ENCODE measurements at places on chromosomes 3 and 15.

GRCh38 chr15:70172566-70173225 lies 75.0 kb upstream of the TLE3 start:
- DNase-seq: no peak

DNA sequence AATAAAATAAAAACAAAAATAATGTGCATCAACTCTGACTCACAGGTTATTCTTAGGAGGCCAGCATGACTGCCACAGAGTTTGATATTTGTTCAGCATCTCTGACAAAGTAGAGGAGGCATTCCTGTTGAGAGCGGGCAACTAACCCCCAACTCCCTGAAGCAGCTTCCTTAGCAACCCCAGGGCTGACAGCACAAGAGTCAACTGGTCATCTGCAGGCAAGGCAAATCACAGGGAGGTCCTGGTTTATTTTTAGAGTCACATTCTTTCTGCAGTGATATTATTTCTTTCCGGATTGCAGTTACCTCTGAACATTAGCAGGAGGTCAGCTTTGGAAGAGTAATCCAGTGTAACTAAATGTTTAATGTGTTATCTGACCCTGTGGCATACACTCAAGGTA lies 273.0 kb downstream of the PLCL2 start:
- no peak for DNase-seq

DNA sequence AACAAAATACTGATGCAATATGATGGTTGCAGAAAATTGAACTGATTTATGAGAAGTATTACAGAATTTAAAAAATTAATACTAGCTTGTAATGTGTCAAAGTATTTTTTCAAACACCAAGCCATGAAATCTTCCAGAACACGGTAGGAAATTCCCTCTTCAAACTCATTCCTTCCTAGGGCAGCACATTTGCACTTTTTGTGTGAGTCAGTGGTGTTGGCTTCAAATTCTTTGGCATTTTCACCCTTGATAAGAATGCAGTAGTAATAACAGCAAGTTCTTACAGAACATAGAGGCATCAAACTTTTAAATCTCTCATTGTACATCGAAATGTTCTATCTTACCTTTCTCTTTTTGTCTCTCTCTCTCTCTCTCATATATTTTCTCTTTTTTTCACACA lies 191.8 kb downstream of the CGGBP1 start:
- DNase-seq: no peak

DNA sequence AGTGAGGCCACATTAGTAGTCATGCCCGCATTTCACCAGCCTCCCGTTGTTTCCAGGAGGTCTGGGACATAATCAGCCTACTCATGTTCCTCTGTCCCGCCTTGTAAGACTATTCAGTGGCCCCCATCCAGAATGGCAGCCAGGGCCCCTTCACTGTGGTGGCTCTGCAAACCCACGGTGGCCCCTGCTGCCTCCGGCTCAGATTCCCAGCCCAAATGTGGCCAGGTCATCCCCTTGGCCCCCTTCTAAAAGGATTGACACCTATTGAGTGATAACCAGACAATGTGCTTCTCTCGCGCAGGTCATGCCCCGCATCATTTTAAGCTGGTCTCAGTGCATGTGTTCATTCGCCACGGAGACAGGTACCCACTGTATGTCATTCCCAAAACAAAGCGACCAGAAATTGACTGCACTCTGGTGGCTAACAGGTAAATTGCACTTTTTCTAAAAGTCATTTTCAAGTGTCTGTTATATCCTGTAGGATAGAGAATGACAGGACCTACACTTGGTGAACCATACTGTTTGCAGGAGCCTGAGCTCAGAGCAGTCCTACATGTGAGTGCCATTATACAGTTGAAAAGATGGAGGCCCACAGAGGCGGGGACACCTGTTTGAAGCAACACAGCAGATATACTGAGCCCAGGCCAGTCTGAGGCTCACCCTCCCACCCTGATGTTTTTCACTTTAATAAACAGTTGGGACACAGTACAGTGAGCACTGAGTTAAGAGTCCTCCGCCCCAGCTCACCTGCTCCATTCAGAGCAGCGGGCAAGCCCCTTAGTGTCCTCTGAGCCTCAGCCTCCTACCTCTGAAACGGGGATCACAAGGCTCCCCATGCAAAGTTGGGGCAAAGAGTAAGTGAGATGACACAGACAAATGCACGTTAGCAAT lies 47.7 kb downstream of the PXYLP1 start:
- DNase-seq: no peak

Measured in NCI-H2029 treated with DMSO at 0.1 percent for 48 hours (cell line).